Hypothalamus (tissue), 51 donors: ENCODE measurements at places on chromosomes 12 and 14.

GRCh38 chr12:52074971-52075724 is 4.4 kb upstream of the SMIM41 start:
- no peak for DNase-seq

DNA sequence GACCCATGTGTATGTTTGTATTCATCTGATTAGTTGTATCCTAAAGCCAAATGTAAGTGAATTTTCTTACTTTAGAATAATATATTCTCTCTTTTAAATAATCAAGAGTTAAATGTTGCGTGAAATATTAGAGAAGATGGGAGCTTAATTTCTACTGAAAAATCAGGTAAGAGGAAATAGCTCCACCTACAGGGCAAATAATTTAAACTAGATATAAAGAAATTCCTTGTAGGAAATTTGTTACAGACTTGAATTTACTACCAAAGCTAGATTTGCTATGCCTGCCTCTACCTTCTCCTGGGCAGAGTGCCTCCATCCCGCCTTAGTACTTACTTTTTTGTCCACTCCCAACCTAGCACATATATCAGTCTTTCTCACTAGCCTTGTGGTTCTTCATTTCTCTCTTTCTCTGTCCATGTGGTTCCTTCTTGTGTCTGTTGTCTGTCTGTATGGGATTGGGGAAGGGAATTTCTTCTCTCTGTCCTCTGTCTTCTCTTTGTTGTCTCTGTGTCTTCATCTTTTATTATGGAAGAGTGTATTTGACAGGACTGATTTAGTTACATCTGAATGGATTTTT is 44.7 kb downstream of the PALS1 start:
- DNase-seq, result no peak

GRCh38 chr12:88445705-88446394 is 134.4 kb downstream of the KITLG start:
- DNase-seq, result no peak

GRCh38 chr12:3712209-3712992 is 40.5 kb downstream of the CRACR2A start:
- DNase-seq, result no peak

DNA sequence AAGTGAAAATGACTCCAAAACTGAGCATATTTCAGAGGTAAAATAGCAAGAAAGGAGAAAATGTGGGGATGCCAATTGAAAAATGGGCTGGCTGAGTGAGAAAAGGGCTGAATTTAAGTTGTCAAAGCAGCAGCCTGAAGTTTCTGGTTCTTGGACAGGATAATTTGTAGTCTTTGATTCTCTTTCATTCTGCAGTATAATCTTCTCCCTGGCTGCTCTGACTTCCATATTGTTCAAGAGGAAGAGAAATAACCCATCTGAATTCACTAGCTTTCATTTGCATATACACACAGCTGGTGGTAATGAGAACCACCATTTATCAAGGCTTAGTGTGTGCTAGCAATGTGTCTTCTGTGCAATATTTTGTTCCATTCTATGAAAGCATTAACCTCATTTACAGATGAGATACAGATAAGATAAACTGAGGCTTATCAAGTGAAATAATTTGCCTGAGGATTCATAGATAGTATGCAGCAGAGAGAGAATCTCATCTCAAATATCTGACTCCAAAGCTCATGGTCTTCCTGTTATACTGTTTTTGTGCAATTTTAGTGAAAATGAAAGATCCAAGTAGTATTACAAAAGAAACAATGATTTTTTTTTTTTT is 184.2 kb downstream of the TMTC2 start:
- no peak for DNase-seq
